ENCODE measurements at places on chromosomes 2 and 18. TPM values are rescaled to one million over a fixed set of nuclear protein-coding genes. Genes with fewer than 3 reads are reported as not detected.

DNA sequence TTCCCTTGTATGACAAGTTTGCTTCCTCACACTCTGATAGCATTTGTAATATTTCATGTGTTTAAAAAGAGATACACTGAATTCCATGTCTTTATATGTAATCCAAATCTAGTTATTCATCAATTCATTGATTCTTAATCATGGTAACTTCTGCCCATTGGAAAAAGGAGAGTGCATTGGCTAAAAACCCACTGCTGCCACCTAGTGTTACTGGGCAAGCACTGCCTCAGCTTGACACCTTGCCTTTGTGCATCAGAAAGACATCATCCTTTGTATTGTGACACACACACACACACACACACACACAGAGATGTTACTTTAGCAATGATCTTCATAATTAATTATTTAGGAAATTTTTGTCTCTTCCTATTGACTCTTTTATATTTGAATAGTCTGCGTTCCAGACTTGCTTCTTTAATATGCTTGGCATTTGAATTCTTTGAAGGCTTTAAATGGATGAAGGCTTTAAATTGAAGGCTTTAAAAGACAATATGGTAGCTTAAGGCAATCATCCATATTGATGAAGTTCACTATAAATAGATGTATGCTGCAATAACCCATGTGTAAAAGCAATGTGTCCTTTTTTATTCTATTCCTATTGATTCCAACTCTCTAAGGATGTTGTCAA is 414.2 kb upstream of the CHST9 start:
- no peak for DNase-seq

GRCh38 chr18:48007955-48008701 is 77.7 kb upstream of the SMAD2 start:
- no peak for DNase-seq

DNA sequence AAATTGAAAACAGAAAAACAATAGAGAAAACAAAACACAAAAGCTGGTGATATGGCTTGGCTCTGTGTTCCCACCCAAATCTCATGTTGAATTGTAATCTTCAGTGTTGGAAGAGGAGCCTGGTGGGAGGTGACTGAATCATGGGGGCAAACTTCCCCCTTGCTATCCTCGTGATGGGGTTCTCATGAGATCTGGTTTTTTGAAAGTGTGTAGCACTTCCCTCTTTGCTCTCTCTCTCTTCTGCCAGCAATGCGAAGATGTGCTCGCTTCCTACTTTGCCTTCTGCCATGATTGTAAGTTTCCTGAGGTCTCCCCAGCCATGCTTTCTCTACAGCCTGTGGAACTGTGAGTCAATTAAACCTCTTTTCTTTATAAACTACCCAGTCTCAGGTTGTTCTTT is 112.3 kb upstream of the UXS1 start:
- DNase-seq = no peak

- DNase-seq = no peak
These were observed 76.0 kb downstream of the EMX1 start for GRCh38 chr2:72993147-72993932.

DNA sequence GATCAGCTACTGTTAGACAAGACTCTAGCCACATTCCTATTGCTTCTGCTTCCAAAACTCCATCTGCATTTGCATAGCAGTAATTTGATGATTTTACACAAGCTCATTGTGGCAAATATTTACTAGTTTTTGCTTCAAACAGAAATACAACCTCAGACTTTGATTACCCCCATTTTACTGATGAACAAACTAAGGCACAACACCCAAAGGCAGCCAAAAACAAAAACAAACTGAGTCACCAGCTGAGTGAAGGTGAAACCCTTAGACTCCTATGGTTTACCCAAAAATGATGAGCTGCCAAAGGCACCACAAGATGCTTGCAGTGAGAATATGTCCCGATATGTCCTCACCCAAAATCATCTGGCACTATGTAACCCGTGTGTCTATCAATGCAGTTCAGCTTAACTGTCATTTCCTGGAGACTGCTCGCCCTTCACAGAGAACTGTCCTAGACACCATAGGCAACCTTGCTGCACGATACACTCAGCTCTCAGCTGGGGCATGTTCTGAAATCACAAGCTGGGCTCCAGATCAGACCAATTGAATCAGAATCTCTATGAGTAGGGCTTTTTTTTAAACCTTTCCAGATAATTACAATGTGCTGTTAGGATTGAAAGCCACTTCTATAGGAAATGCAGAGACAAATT is 4.1 kb upstream of the EVA1A start:
- peak; percentile 14 for DNase-seq

DNA sequence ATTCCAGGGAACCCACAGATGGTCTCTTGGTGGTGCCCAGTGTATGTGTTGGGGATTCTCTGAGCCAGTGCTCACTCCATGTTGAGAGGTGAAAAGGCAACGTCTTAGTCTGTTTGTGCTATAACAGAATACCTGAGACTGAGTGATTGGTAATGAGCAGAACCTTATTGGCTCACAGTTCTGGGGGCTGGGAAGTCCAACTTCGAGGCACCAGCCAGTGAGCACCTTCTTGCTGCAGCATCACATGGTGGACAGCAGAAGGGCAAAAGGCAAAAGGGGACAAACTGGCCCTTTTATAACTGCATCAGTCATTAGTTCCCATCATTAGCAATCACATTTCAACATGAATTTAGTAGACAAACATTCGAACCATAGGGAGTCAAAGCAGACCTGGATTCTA is 81.0 kb upstream of the SP3 start:
- no peak for DNase-seq

- no peak for DNase-seq
These were observed 1540.2 kb upstream of the SLC39A10 start for GRCh38 chr2:194116861-194117260.

DNA sequence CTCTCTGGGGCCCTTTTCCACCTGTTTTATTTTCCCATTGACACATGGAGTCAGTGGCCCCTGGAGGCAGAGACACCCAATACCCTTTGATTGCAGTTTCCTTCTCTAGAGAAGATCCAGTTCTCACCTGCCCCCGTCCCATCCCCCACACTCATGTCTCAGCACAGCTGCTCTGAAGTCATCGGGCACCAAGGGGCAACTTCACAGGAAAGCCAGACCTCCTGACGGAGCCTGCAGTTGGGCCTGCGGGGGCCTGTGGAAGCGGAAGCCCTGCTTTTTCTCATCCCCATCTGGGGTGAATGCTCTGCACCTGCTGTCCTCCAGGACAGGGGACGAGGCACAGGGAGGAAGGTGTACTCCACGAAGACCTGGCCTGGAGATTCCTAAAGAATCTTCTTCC is 308.3 kb upstream of the EPAS1 start:
- DNase-seq = no peak

GRCh38 chr2:212348501-212348900 is 190.1 kb downstream of the ERBB4 start:
- no peak for DNase-seq

GRCh38 chr2:141927536-141927935 is 203.3 kb downstream of the LRP1B start:
- DNase-seq = no peak

- no peak for DNase-seq
These were observed 51.2 kb upstream of the NOSTRIN start for GRCh38 chr2:168751104-168751740.

DNA sequence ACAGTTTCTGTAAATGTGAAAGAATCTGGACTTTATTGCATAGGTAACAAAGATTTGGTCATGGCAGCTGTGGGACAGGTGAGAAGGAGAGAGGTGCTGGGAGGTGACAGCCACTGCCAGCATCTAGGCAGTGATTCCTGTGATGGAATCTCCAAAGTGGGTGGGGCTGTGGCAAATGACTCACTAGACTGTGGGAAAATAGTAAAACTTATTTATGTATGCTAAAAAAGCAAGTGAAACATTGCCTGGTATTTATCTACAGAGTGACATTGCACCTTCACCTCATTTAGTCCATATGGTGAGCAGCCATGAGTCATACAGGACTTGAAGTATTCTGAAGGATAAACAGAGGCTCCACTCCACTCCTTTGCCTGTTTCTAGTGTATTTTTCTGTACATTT is 145.3 kb upstream of the MEX3C start:
- no peak for DNase-seq

DNA sequence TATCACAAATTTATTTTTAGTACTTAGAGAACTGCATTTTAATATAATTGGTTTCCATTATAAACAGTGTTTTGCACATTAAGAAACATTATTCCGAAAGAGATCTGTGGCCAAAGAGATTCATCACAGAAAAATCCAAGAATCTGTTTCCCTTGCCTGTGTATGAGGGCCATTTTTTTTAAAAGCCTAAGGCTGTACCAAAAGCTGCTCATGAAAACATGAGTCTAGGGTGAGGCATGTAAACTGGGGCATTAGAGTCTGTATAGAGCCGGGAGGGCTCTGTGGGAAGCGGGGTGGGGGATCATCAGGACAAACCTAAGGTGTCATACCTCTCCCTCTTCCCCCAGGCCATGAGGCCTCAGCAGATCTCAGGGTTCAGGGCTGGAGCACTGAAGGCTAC is 223.8 kb downstream of the FBXO15 start:
- DNase-seq = no peak

- no peak for DNase-seq
These were observed 1.4 kb upstream of the UXS1 start for GRCh38 chr2:106195456-106195855.

DNA sequence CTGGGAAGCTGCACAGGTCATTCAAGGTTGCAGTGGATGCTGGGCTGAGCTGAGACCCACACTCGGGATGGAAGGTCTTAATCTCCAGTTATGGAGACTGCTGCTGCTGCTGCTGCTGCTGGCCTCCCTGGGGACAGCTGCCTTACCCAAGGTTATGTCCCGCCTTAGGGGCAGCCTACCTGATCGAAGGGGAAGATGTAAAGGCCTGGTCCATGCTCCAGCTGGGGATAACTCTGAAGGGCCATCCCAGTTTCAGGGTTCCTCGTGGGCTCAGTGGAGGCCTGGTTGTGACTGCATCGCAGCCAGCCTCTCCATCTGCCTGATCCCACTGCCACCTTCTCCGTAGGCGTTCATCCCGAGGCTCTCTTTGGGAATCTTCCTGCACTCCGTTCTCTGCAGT is 33.0 kb downstream of the RHOB start:
- peak; percentile 74 for DNase-seq

- no peak for DNase-seq
These were observed 159.6 kb downstream of the BAZ2B start for GRCh38 chr2:159456500-159457426.

DNA sequence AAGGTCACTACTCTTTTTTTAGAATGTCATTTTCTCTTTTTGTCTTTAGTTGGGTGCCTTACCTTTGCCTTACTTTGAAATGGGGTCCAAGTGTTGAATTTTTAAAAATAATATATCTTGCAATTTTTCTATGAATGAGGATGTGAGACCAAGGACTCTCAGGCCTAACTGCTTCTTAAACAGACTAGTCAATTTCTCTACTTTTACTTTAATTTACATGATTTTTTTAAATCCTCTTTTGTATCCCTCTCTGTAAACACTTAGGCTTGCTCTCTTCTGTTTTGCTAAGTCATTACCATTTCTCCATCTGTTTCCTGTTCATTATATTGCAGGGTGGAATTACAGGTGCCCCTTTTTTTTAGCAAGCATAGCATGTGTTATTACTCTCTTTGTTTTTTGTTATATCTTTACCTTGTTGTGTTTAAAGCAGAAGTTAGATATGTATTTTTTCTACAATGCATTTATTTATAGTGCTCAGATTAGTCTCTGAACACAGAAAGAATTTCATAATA is 261.8 kb downstream of the SPAG16 start:
- no peak for DNase-seq

GRCh38 chr2:237306787-237307170 is 107.2 kb downstream of the COL6A3 start:
- no peak for DNase-seq

DNA sequence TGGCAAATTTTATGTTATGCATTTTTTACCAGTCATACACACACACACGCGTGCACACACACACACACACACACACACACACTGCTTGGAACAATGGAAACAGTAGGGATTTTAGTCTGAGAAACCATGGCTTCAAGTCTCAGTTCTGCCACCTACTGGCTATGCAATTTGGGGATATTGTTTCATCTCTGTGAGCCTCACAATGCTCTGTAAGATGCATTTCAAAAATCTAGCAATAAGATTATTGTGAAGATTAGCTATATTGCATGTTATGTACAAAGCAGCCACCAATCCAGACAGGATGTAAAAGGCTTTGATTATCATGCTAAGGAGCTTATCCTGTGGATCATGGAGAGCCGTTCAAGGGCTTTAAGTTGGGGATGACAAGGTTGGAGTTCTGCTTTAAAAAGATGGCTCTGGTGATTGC is 401.4 kb downstream of the NBAS start:
- no peak for DNase-seq

DNA sequence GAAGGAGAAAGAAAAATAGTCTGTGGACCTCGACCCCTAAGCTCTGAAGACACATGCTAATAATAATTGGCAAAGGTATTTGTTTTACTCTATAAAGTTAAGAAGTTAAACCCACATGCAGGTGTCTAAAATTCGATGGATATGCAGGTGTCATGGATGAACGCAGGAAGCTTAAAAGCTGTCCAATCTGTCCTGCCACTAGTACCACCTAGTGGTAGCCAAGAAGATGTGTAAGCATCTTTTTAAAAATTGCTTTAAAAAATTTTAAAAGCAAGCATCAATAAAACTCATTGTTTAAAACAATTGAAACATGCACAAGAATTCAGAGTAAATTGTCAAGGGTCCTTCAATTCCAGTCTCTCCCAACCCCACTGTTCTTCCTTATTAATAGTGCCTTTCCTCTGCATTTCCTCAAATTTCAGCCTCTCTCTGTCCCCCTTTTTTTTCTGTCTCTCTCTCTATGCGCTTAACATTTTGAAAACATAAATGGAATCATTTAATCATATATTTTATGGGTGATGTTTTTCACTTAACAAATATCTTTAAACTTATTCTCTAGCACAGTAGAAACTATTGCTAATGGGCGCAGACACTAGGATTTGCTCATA is 30.6 kb upstream of the PPP3R1 start:
- DNase-seq = no peak

GRCh38 chr2:30180226-30180625 is 33.4 kb downstream of the YPEL5 start:
- DNase-seq = no peak

GRCh38 chr18:35424356-35424755 is 47.2 kb upstream of the ZNF396 start:
- DNase-seq = no peak

- no peak for DNase-seq
These were observed 673 bp downstream of the CENPO start for GRCh38 chr2:24793761-24794435.

The PREPL gene
- 38.3 TPM for total RNA-seq

The ZNF512 gene
- 35.4 TPM for total RNA-seq

The ANKRD53 gene
- 4.9 TPM for total RNA-seq

The CDCA7 gene
- total RNA-seq = 9.1 TPM

The SERPINB10 gene
- total RNA-seq = 0.98 TPM

The ZNF396 gene
- total RNA-seq = 0.98 TPM

The RGPD8 gene
- 26.3 TPM for total RNA-seq

The LGALSL gene
- 13.0 TPM for total RNA-seq

The TMEM169 gene
- total RNA-seq = not detected

The VPS54 gene
- total RNA-seq = 22.3 TPM

The KIF1A gene
- 6.1 TPM for total RNA-seq

The DNAJC5G gene
- 1.5 TPM for total RNA-seq

The NLRC4 gene
- total RNA-seq = 0.74 TPM

The ALPP gene
- total RNA-seq = not detected

The ZEB2 gene
- total RNA-seq = 63.6 TPM

All from vagina (tissue), 2 donors.